ENCODE measurements at places on chromosomes 3 and 15.

- no peak for DNase-seq
These were observed 186.7 kb downstream of the UACA start for GRCh38 chr15:70576696-70577095.

DNA sequence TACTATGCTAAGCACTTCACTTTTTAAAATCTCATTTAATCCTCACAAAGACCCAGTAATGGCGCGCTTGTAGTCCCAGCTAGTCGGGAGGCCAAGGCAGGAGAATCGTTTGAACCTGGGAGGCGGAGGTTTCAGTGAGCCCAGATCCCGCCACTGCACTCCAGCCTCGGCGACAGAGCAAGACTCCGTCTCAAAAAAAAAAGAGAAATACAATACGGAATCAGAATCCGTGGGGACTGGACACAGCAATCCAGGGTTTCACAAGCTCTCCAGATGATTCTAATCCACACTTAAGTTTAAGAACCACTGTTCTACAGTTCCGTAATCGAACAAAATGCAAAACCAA, 426 bp upstream of the SUMF1 start:
- no peak for DNase-seq

DNA sequence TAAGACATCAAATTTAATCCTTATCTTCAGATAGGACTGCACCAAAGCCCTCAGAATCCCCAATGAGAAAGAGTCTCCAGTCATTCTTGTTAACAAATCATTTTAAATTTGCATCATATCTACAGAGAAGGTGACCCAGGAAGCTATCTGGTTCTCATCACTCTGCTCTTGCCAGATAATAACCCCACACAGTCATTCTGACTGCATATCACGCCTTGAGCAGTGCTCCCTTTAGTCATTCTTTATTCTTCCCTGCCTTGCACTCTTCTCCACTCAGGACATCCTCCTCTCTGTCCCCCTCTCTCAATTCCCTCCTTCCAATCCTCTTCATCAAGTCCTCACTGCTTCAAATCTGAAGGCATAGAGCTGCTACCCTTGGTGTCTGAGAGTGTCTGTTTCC, 83.7 kb upstream of the COL6A6 start:
- DNase-seq = no peak

DNA sequence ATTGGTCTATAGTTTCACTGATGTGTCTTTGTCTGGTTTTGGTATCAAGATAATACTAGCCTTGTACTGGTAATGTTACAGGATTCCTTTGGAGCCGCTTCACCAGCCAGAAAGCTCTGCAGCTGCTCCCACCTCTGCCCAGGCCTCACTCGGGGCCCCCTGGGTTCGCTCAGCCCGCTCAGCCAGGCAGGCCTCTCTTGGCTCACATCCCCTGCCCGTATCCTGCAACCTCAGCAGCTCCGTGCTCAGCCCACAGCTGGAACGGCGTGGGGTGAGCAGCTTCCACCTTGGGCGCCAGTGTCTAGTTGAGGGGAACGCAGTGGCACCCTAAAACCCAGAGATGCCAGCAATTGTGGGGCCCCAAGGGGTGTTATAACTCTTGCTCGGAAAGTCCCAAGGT, 429.7 kb upstream of the ROBO2 start:
- no peak for DNase-seq

- no peak for DNase-seq
These were observed 271.5 kb upstream of the TBL1XR1 start for GRCh38 chr3:177468816-177469215.

DNA sequence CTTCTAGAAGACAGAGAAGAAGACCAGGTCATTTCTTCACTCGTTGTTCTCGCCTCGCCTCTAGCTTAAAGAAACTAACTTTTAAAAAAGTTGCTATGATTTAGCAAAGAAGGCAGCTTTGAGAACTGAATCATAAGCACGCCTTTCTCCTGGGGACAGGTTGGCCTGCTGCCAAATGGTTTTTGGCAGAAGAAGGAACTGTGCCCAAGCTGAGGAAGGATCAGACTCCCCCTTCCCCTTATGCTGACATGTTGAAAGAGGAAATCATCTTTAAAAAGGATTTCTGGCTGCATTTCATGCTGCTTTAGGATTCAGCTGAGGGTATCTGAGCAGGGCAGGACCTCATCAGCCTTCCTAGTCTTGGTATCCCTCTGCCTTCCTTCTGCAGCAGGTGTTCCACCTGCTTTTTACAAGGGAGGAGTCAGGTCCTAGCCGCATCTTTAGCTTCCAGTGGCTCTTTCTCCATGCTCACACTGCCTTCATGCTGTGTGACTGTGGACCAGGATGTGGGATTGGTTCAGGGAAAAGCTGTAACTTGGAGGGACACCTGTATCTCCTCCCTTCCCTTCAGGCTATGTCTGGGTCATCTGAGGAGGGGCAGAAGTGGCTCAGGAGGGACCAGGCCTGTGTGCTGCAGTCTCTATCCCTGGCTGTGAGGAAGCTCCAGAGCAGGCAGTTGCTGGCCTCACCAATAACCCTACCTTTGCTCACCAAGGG, 34.1 kb upstream of the HACD2 start:
- no peak for DNase-seq

GRCh38 chr15:75321711-75322110, 14.2 kb upstream of the COMMD4 start:
- DNase-seq = no peak

DNA sequence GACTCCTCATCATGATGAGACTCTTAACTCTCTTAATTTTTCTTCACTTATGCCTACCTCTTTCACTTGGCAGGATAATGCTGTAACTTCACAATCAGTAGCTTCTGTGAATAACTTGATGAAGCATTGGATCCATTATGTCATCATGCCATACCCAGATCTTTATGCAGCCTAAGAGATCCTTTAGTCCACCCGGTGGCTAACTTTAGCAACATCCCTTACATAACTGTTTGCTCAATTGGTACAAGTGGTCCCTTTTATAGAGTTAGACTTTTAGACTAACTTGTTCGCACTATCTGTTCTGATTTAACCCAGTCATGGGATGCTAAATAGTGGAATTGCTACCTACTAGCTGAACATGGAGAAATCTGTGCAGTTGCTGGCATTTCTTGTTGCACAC, 184.5 kb downstream of the USP13 start:
- DNase-seq = no peak

DNA sequence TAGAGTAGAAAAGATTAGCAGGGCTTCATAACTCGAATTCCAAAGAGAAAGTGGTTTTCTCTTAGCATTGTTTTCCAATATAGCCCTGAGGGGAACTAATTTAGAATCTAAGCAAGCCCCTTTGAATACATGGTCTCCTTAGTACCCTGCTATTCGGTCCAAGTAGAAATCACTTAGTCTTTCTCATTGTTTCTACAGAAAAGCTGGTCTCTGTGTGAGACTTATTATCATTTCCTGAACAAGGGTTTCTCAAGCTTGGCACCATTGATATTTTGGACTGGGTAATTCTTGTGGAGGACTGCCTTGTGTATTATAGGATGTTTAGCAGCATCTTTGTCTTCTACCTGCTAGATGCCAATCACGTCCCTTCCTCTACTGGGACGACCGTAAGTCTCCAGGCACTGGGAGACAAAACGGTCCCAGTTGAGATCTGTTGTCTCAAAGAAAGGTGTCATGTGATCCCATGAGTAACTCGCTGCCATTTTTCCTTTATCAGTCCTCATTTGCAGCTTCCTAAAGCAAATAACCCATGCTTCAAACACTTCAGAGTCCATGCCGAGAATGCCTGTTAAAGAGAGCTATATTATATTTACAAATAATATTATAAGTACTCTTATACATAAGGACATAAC, 230.7 kb upstream of the SLCO3A1 start:
- DNase-seq = no peak

DNA sequence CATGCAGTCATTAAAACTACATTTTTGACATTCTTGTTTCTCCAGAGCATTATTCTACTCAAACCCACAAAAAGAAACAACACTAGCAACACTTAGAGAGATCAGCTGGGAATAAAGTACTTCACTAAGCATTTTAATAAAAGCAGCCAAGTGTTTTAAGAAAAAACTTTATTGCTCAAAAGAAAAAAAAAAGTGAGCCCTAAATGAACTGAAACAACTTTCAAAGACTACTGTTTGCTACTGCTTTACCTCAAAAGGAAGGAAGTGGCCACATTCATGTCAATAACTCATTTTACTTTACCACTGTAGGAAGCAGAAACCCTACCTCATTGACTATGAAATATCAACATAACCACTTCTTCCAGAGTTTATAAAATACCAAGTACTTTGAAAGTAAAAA, 91.3 kb downstream of the UACA start:
- DNase-seq = no peak

GRCh38 chr15:42919308-42919707, 1.3 kb downstream of the TTBK2 start:
- no peak for DNase-seq

DNA sequence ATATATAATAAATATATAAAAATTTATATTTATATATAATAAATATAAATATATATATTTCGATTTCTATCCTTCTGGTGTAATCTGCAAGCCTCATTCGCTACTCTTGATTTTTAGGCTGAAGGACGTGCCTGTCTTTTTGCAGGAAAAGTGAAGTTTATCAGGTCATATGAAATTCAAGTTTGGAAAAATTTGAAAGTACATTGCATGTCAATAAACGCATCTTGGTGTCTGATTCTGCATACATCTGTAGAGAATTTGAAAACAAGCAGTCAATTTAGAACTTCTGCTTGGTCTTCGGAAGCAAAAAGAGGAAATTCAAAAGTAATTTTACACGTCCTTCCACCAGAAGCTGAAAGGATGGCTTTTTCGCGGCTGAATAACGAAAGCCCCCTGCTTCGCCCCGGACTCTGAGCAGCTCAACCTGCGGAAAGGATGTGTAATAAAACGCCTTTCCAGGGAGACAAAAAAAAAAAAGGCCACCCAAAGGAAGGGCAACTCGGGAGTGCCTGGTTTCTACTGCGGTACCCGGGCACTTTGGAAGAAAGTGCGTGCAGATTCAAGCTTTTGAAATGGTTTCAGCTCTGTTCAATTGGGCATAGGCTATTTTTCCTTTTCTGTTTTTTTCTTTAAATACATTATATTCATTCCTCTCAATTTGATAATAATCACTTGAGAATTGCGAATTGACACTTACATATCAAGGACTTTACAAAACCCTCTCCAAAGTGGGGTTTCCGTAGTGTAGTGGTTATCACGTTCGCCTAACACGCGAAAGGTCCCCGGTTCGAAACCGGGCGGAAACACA, 1.5 kb upstream of the MYNN start:
- no peak for DNase-seq

DNA sequence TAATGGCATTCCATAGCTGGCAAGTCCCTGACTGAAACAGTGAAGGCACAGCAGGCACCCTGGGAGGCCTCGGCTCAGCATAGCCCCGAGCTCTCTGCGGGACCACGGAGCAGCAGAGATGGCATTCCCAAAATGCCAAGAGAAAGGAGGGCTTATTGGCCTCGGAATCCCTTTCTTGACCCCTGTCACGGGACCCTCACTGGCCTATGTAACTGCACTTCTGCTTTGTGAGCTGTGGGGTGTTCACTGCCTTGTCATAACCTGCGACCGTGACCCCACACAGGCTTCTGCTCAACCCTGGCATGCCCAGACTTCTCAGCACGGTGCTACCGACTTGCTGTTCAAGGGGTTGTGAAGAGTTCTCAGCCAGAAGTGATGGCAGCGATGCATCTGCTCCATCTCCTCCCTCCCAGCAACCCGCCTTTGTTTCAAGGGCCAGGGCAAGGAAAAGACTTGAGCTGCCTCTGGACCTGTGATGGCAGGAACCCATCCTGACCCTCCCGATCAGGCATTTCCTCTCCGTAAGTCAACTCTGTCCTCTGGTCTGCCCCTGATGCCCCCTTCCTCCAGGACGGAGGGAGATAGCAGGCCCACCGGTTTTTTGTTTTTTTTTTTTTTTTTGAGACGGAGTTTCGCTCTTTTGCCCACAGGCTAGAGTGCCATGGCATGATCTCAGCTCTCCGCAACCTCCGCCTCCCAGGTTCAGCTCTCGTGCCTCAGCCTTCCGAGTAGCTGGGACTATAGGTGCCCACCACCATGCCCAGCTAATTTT, 30.5 kb downstream of the EHD4 start:
- no peak for DNase-seq

- no peak for DNase-seq
These were observed 139.2 kb downstream of the AQP9 start for GRCh38 chr15:58277333-58277732.

DNA sequence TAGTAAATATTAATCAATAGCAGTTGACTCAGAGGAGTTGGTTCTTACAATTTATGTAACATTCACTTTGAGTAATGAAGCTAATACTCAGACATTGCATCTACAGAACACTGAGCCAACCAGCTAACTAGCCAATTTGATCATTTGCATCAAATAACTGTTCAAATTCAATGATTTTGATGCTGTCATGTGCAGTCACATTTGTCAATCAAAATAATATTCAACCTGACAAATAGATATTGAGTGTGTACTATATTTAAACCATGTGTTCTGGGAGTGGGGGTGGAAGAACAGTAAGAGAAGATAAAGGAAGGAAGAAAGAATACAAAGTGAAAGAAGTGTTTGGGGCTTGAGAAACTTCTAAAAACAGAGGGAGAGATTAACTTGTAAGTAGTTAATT, 277.2 kb upstream of the ARHGEF26 start:
- DNase-seq = no peak

DNA sequence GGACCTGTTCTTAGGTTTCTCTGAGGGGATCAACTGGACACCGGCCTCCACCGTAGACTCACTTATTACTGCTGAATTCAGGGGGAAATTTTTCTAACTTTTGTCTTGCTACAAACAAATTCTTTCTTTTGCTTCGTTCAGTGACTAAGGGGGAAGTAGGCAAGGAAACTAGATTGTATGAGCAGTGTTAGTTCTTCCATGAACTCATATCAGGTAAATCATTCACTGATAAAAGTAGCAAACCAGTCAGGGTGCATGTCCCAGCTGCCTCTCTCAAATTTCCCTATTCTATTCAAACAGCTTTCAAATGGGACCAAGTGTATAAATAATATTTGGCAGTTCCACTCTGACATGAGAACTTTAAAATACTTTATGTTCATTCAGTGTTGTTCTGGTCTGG, 7.3 kb upstream of the CCDC13 start:
- no peak for DNase-seq

GRCh38 chr15:98668566-98669308, 20.4 kb downstream of the IGF1R start:
- DNase-seq = no peak

DNA sequence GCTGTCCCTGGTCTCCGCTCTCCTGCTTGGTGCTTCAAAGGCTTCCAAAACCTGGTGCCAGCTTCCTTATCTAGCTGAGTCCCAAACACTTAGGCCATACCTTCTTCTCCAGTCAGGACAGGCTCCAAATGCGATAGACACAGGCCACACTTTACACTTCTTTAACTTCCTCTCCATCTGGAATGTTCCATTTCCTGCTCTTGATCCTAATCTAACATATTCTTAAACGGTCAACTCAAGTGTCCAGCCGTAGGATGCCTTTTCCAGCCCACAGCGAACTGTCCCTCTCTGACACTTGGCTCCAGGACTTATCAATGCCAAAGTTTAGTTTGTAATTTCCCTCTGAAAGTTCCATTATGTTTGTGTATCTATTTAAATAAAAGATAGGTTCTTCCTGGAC, 19.2 kb upstream of the PLA2G4F start:
- no peak for DNase-seq
